ENCODE measurements at places on chromosomes 6 and 20.

DNA sequence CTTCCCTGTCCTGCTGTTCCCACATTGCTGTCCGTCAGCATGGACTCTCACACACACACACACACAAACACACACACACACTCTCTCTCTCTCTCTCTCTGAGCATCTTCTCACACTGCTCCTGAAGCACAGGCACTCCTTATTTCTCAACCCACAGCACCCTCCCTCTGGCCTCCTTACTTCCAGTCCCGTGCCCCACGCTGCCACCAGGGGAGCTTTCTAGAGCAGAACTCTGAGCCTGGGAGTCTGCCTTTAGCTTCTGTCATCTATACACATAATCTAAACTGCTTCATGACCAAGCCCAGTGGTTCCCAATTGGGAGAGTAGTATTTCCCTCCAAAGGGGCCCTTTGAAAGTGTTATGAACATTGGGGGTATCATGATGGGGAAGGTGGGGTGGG, 29.1 kb downstream of the HECA start:
- no peak overlapping the region for H3K27ac ChIP-seq
- H3K36me3 ChIP-seq, result peaks cover 9% of the 10 kb centered on the region
- no peaks in the 10 kb centered on the region for H3K27me3 ChIP-seq
- DNase-seq, result no peak
- no peak overlapping the region for H3K4me3 ChIP-seq
- H3K4me1 ChIP-seq, result peaks cover 8% of the 10 kb centered on the region

- H3K4me3 ChIP-seq, result no peak overlapping the region
- no peak for DNase-seq
- H3K27me3 ChIP-seq, result peaks cover 4% of the 10 kb centered on the region
- no peaks in the 10 kb centered on the region for H3K4me1 ChIP-seq
- no peaks in the 10 kb centered on the region for H3K36me3 ChIP-seq
Observed at GRCh38 chr6:138334963-138335362, 42.7 kb upstream of the SMIM28 start.

DNA sequence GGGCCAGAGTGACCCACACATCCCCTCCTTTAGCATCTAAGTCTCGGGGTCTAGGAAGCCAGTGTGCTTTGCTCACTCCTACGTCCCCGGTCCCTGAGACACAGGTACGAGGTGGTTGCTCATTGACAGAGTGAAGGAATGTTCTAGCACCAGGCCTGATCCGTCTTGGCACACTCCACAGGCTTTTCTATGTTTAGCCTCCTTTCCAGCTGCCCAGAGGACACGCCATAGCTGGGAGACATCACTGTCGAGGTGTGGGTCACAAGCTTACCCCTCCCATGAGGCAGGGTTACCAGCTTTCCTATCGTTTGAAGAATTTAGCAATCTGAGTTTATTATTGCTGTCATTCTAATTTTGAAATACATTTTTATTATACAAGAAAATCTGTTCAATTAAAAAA, 30.4 kb upstream of the IER3 start:
- H3K27me3 ChIP-seq, result no peaks in the 10 kb centered on the region
- H3K36me3 ChIP-seq, result no peaks in the 10 kb centered on the region
- no peak overlapping the region for H3K4me3 ChIP-seq
- no peak overlapping the region for H3K27ac ChIP-seq
- H3K4me1 ChIP-seq, result peaks cover 23% of the 10 kb centered on the region

DNA sequence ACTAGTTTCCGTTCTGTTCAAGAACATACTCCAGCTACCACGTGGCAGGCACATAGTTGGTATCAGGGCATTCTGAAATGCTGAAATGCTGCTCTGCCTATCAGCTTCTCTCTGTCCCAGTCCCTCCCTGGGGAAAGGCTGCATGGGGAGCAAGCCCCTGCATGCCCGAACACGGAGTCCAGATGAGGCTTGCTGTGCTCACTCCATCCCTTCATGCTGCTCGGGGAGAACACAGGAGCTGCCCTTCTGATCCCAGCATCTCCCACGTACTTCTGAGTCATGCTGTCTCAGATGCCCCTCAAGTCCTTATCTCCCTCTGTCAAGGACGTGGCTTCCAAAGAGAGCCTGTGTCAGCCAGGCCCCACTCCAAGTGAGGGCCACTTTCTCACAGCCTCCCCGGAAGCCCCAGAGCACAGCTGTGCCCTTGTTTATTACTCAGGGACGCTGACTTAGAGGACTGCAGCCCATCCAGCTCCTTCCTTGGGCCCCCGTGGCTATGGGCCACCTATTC, 29.4 kb downstream of the THBS2 start:
- H3K36me3 ChIP-seq, result peaks cover 52% of the 10 kb centered on the region
- H3K27ac ChIP-seq, result peak overlapping the region; percentile 1
- peaks cover 7% of the 10 kb centered on the region for H3K4me1 ChIP-seq
- no peaks in the 10 kb centered on the region for H3K27me3 ChIP-seq

DNA sequence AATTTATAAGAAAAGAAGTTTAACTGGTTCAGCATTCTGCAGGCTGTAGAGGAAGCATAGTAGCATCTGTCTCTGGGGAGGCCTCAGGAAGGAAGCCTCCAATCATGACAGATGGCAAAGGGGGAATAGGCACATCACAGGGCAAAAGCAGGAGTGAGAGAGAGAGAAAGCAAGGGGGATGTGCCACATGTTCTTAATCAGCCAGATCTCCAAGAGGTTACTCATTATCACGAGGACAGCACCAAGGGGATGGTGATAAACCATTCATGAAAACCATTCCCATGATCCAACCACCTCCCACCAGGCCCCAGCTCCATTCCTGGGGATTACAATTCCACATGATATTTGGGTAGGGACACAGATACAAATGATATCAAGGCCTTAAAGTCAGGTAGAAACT, 217.5 kb upstream of the TCF21 start:
- H3K4me3 ChIP-seq, result no peak overlapping the region
- H3K27me3 ChIP-seq, result no peaks in the 10 kb centered on the region
- H3K27ac ChIP-seq, result no peak overlapping the region
- H3K36me3 ChIP-seq, result no peaks in the 10 kb centered on the region

DNA sequence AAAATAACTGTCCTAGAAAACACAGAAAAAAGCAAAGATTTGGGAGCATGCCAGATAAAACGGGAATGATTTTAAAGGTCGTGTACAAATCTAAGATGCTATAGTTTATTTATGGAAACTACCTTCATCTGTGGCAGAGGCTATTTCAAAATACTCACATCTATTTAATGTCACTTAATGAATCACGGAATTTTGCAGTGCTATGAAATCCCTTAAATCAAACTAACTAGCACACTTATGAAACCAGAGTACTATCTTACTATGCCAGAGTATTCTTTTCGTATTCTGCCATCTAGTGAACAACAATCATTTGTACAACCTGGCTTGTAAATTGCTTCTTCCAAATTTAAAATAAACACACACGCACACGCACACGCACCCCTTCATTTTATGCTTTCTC, 77.9 kb upstream of the BMP5 start:
- no peak overlapping the region for H3K27ac ChIP-seq
- no peaks in the 10 kb centered on the region for H3K4me1 ChIP-seq
- H3K4me3 ChIP-seq, result no peak overlapping the region
- no peaks in the 10 kb centered on the region for H3K36me3 ChIP-seq

- no peaks in the 10 kb centered on the region for H3K36me3 ChIP-seq
- H3K4me1 ChIP-seq, result no peaks in the 10 kb centered on the region
- H3K27ac ChIP-seq, result no peak overlapping the region
- no peaks in the 10 kb centered on the region for H3K27me3 ChIP-seq
Observed at GRCh38 chr6:94052749-94053148, 633.4 kb upstream of the EPHA7 start.

DNA sequence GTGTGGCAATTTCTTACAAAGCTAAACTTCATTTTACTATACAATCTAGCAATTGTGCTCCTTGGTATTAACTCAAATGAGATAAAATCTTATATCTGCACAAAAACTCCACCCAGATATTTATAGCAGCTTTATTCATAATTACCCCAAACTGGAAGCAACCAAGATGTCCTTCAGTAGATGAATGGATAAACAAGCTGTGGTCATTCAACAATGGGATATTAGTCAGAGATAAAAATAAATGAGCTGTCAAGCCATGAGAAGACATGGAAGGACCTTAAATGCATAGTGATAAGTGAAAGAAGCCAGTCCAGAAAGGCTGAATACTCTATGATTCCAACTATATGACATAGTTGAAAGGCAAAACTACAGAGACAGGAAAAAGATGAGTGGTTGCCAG, 98.9 kb upstream of the BMP2 start:
- no peak for DNase-seq
- no peaks in the 10 kb centered on the region for H3K36me3 ChIP-seq
- no peaks in the 10 kb centered on the region for H3K4me1 ChIP-seq
- no peaks in the 10 kb centered on the region for H3K27me3 ChIP-seq

DNA sequence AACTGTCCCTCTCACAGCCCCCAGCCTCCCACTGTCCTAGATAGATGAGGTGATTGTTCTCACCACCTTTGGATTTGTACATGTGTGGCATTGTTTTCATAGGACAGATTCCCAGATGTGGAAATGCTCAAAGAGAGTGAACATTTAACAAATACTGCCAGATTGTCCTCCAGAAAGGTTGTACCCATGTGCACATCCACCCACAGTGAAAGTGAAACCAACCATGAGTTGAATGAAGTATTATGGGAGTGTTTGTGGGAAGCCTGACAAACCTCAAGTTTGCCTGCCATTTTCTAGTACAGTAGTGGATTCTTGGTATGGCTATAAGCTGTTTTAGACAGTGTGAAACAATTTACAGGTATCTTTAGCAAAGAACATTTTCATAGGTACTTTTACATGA, 42.7 kb downstream of the ANKRD6 start:
- H3K4me3 ChIP-seq, result no peak overlapping the region
- DNase-seq, result no peak
- no peaks in the 10 kb centered on the region for H3K27me3 ChIP-seq
- no peak overlapping the region for H3K27ac ChIP-seq
- no peaks in the 10 kb centered on the region for H3K4me1 ChIP-seq

DNA sequence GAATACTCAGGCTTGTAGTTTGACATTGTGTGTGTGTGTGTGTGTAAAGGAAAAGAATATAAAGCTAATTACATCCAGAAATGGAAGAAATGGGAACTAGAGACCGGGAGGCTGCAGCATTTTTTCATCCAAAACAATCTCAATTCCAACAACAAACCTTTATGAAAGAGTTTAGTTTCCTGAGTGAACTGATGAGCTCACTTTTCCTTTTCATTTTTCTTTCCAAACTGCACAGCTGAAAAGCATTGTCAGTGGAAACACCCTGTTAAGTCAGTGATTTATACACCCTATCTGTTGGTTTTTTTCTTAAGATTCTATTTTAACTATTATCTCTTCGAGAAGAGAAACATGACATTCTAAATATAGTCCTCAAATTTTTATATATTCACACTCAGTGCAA, 130.9 kb downstream of the RFPL4B start:
- no peak for DNase-seq
- peaks cover 2% of the 10 kb centered on the region for H3K4me1 ChIP-seq
- H3K27me3 ChIP-seq, result no peaks in the 10 kb centered on the region
- no peak overlapping the region for H3K27ac ChIP-seq
- H3K36me3 ChIP-seq, result no peaks in the 10 kb centered on the region
- H3K4me3 ChIP-seq, result no peak overlapping the region

DNA sequence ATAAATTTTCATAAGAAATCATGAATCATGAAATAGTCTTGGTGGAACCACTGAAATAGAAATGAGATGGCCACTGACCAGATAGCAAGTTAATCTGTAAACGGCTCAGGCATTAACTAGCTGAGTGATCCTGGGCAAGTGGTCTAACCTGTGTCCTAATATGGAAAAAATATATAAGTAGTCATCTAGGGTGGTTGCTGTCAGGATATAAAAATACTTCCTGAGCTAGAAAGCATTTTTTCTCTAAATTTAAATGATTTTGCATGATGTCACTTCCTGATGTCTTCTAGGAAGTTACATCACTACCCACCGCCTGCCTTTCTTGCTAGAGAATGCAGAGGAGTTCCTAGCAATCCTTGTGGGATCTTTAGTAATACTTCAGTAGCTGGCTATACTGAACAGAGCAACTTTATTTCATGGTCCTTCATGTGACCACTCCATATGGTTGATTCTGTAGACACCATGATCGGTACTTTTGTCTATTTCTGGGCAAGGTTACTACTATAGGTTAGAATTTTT, 228.1 kb upstream of the CEP162 start:
- no peaks in the 10 kb centered on the region for H3K4me1 ChIP-seq
- no peak overlapping the region for H3K27ac ChIP-seq
- DNase-seq, result no peak
- no peak overlapping the region for H3K4me3 ChIP-seq

GRCh38 chr6:11848852-11849731, 70.5 kb upstream of the ADTRP start:
- no peak overlapping the region for H3K4me3 ChIP-seq
- H3K36me3 ChIP-seq, result no peaks in the 10 kb centered on the region
- H3K27me3 ChIP-seq, result no peaks in the 10 kb centered on the region
- peak; percentile 42 for DNase-seq
- H3K4me1 ChIP-seq, result peaks cover 11% of the 10 kb centered on the region

GRCh38 chr20:16485401-16485800, 87.8 kb downstream of the KIF16B start:
- no peak overlapping the region for H3K27ac ChIP-seq
- H3K4me1 ChIP-seq, result no peaks in the 10 kb centered on the region
- H3K27me3 ChIP-seq, result no peaks in the 10 kb centered on the region

DNA sequence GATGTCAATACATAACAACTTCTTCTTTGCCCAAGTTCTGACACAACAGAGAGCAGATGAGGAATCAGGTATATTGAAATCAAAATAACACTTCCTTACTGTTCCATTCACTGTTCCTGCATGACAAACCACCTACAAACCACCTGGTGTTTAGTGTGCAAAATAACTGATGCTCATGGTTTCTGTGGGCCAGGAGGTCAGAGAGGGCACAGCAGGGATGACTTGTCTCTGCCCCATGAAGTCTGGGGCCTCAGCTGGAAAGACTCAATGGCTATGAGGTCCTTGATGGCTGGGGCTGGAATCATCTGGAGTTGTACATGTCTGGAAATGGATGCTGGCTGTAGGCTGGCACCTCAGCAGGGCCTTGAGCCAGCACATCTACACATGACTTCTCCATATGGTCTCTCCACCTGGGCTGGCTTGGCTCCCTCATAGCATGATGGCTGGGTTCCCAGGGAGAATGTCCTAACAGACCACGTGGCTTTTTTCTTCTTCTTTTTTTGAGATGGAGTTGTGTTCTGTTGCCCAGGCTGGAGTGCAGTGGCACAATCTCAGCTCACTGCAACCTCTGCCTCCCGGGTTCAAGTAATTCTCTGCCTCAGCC, 7.4 kb upstream of the COX4I2 start:
- H3K27me3 ChIP-seq, result no peaks in the 10 kb centered on the region
- DNase-seq, result no peak
- peaks cover 11% of the 10 kb centered on the region for H3K4me1 ChIP-seq
- no peaks in the 10 kb centered on the region for H3K36me3 ChIP-seq
- H3K27ac ChIP-seq, result no peak overlapping the region

GRCh38 chr20:9235518-9235917, 166.6 kb downstream of the PLCB4 start:
- no peaks in the 10 kb centered on the region for H3K36me3 ChIP-seq
- H3K27me3 ChIP-seq, result no peaks in the 10 kb centered on the region
- no peak overlapping the region for H3K27ac ChIP-seq
- H3K4me3 ChIP-seq, result no peak overlapping the region
- peak; percentile 75 for DNase-seq

DNA sequence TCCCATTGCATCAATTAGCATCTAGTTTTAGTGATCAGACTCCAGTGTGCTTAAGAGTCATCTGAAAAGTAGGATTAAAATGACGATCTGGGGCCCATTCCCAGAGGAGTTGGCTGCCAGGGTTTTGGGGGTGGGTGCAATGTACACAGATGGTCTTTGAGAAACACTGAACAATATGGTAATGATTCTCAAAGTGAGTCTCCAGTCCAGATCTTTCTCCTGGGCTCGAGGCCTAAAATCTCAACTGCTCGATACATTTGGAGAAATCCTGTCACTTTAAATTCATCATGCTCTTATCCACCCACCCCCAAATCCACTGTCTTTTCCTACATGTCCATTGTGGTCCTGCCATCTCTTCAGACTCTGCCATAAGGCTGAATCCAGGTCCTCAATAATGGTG, 80.7 kb upstream of the MYLIP start:
- no peak for DNase-seq
- H3K27ac ChIP-seq, result no peak overlapping the region
- no peaks in the 10 kb centered on the region for H3K4me1 ChIP-seq
- H3K27me3 ChIP-seq, result no peaks in the 10 kb centered on the region
- no peak overlapping the region for H3K4me3 ChIP-seq

Data from IMR-90 (cell line).